ENCODE measurements at places on chromosomes 6 and 20.

- peak; percentile 31 for DNase-seq
These were observed 54.5 kb downstream of the STMND1 start for GRCh38 chr6:17156112-17156921.

GRCh38 chr6:33430991-33431879 lies 11.4 kb downstream of the SYNGAP1 start:
- DNase-seq: peak; percentile 63

- DNase-seq: no peak
These were observed 28.1 kb upstream of the SLC22A23 start for GRCh38 chr6:3484946-3485345.

- DNase-seq: no peak
These were observed 322.8 kb downstream of the CD109 start for GRCh38 chr6:74018825-74019224.

GRCh38 chr6:117444600-117444999 lies 18.9 kb upstream of the ROS1 start:
- DNase-seq: no peak

DNA sequence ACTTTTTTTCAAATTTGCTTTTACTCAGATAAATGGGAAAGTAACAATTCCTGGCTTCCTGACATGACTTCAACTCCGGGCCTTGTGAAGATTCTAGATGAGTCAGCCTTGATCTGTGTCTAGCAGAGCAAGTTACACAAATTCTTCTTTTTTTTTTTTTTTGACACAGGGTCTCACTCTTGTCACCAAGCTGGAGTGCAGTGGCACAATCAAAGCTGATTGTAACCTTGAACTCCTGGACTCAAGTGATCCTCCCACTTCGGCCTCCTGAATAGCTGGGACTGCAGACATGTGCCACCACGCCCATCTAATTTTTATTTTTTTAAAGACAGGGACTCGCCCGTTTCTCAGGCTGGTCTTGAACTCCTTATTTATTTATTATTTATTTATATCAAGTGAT lies 7.3 kb upstream of the ARHGAP18 start:
- no peak for DNase-seq

- no peak for DNase-seq
These were observed 152.5 kb downstream of the MTHFD1L start for GRCh38 chr6:151018046-151018445.

DNA sequence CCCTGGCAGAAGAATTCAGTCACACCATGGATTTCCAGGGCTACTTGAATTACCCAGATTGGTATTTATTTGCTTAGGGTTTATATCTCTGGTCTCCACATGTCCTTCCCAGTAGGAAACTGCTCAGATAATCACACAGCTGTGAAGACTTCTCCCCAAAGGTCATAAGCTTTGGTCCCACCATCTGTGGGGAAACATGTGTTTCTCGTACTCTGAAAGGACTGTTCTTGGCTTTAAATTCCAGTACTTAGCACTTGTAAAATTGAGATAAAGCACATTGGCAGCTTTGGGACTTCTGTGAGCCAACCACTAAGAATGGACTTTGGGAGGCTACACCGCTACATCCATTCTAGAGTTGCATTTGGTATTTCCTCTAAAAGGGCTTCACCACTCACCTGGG lies 205.3 kb upstream of the FOXA2 start:
- no peak for DNase-seq

DNA sequence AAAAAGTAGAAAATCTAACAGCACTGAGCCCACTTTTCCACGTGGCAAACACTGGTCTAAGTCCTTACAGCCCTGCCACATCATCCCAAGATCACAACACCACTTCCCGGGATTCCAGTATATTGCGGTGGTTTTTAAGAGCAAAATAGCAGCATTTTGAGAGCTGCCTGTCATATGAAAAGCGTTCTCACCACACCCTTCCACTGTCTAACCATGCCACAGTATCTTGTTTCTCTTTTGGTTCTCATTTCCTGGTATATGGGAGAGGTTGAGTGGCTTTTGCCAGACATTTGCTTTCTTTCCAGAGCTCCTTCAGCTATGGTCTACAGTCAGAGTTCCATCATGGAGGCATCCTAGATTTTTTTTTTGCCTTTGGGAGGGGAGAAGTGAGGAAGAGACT lies 243.0 kb downstream of the TSHZ2 start:
- no peak for DNase-seq

GRCh38 chr20:21901470-21902275 lies 196.2 kb downstream of the PAX1 start:
- DNase-seq: no peak

DNA sequence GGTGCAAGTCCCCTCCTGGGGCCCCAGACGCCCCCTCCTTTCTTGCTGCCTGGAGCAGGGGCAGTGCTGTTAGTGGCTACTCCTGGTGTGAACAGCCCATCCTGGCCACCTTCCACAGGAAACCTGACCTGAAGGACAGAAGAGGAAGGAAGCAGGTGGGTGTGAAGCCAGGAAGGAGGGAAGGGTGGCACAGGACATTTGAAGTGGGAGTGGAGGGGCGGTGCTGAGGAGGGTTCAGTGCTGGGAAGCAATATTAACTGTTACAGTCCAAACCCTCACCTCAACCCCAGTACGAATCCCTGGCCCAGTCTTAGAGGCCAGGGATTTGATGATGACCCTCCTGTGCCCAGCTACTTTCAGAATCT lies 766 bp downstream of the PRICKLE4 start:
- DNase-seq: no peak

DNA sequence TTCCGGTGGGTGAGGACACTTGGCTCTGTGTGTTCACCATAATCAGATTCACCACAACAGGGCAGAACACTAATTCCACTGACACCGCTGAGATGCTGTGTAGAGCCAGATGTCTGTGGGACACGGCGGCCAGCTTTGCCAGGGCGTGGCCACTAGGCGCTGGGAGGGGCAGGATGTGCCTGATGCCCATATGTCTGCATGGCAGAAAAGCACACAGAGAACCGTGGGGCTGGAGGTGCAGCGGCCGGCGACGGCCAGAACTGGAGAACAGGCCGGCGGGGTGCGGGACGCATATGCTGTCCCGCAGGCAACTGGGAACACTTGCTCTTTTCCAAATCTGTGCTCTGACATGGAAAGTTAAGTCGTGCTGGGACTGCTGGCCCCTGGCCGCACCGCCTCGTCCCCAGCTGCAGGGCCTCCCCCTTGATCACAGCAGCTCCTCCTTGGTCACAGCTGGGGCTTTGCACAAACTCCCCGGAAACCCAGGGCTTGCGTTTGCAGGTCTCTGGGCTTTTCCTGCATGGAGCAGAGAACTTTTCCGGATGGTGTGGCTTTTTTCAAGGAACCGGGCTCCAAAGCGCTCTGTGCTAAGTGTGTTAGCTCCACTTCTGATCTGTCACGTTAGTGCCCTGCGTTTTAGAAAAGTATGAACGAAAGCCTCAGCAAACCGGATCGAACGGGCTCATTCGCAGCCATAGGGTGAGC lies 31.1 kb downstream of the NTSR1 start:
- DNase-seq: no peak

- no peak for DNase-seq
These were observed 9.0 kb upstream of the LCA5 start for GRCh38 chr6:79546186-79546585.

- no peak for DNase-seq
These were observed 19.2 kb upstream of the BPIFB1 start for GRCh38 chr20:33263784-33264183.

GRCh38 chr20:22729180-22729579 lies 144.8 kb upstream of the FOXA2 start:
- no peak for DNase-seq

DNA sequence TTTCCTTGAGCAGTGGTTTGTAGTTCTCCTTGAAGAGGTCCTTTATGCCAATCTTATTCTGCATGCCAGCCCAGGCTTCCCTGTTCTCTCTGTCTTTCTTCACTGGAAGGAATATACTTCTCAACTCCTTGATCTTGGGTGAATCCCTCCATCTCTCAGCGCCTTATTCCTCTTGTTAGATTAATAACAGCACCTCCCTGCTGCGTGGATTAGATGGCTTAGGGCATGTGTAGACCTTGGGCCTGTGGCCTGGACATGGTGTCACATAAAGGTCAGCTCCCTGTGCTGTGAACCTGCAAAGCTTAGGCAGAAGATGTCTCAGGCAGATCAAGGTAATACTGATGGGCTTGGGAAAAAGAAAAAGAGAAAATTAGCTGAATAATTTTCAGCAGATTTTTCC lies 18.3 kb downstream of the ZNF831 start:
- no peak for DNase-seq

DNA sequence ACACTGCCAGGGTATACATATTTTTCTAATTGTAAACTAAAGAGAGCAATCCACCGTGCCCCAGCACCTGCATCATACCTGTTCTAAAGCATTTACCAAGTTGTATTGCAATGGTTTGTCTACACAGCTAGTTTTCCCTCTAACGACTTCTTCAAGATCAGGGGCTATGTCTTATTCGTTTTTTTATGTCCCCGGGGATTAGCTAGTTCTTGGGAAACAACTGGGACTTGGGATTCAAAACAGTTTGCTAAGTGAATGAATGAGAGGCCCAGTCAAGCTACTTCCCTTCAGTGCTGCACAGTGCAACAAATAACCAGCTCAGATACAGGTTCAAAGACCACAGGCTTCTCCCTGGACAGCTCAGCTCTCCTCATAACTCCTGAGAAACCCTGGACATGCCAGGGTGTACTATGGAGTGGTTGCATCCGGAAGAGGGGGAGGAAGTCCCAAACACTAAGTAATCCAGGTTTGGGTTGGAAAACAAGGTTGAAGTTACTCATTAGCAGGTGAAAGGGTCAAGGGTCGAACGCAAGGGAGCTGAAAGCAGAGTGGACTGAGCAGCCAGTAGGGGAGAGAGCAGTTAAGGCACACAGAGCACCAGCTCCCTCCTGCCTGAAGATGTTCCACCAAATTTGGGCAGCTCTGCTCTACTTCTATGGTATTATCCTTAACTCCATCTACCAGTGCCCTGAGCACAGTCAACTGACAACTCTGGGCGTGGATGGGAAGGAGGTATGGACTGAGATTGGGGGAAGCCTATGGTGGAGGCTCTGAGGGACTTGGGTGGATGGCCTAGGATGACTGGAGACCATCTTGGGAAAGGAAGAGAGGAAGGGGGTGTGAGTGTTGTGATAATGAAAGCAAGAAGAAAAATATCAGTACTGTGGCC lies at the start of gene APOM:
TSS of gene APOM (plus strand) at position 546 of the 889 bp plus-strand sequence. CDS start at position 619, 73 bp downstream.
- no peak for DNase-seq

GRCh38 chr20:9149087-9149486 lies 80.2 kb downstream of the PLCB4 start:
- no peak for DNase-seq

GRCh38 chr20:44610313-44610962 lies 28.1 kb downstream of the PKIG start:
- DNase-seq: no peak

DNA sequence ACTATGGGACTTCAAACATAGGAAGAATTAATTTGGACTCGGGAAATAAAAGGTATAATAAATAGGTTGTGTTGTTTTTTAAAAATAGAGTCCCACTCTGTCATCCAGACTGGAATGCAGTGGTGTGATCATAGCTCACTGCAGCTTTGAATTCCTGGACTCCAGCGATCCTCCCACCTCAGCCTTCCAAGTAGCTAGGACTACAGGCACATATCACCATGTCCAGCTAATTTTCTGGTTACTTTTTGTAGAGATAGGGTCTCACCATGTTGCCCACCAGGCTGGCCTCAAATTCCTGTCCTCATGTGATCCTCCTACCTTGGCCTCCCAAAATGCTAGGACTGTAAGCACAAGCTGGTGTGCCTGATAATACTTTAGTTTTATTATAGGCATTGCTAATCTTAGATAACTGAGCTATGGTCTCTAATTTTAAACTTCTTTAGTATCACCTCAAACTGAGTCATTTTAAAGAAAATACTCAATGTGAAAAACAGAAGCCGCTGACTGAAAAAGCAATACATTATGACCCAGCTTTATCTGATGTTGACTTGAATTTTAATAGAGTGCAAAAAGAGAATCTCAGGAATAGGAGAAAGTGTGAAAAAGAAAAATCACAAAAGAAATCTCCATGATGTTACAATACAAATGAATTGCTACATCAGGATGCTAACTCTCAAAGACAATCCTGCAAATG lies 251.0 kb downstream of the RNGTT start:
- no peak for DNase-seq

DNA sequence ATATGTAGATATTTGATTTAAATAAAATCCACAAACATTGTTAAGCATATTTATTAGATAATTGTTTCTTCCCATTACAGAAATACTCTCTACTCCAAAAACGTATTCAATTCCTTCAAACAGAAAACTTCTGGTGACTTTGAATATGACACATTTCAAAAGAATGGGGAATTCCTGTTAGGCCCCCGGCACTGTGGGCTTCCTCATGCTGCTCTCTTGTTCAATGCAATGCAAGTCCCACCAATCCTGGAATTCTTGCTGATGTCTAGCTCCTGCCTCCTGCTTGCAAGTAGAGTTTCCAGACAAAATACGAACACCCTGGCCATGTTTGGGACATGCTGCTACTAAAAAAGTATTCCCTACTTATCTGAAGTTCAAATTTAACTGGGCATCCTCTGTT lies 544.1 kb downstream of the QKI start:
- DNase-seq: no peak

GRCh38 chr20:59578436-59579403 lies 25.6 kb upstream of the PHACTR3 start:
- DNase-seq: no peak

DNA sequence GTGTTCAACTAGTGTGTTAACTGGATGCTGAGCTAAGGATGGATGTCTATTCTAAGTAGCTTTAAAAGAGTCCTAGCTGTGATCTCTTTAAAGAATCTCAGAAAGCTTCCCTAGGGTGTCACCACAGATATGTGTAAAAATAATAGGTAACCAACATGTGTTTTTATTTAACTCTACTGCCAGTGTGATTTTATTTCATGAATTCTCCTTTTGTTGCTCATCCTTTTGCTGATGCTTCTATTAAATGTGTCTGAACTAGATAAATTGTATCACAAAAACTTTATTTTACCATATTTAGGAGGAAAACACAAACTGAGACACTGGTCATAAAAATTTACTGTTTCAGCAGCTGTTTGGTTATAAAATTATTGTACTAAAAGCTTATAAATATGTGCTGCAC lies 809.4 kb upstream of the CITED2 start:
- no peak for DNase-seq

GRCh38 chr20:41508335-41508734 lies 109.8 kb downstream of the CHD6 start:
- DNase-seq: no peak

DNA sequence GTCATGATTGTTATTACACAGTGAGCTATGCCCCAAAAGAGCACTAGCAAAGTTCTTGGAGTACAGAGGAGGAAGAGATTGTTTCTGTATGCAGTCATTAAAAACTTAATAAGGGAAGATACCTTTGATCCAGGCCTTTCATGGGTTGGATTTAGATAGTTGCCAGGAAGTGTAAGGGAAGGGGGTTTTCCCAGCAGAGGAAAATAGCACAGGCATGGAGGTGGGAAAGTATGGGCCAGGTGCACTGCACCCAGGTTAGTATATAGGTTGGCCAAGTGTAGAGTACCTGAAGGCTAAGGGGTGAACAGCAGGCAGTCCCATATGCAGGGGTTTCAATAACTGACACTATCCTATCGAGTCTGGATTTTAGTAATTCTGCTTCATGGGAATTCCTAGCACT lies 101.4 kb downstream of the SOBP start:
- DNase-seq: no peak

Data from stimulated activated CD4-positive, alpha-beta T cell treated with anti-CD3 and anti-CD28 coated beads, Interleukin-1b, Interleukin-23, amount 100 ng/mL, for 4 hours (primary cell).